ENCODE measurements at places on chromosomes 4 and X.

DNA sequence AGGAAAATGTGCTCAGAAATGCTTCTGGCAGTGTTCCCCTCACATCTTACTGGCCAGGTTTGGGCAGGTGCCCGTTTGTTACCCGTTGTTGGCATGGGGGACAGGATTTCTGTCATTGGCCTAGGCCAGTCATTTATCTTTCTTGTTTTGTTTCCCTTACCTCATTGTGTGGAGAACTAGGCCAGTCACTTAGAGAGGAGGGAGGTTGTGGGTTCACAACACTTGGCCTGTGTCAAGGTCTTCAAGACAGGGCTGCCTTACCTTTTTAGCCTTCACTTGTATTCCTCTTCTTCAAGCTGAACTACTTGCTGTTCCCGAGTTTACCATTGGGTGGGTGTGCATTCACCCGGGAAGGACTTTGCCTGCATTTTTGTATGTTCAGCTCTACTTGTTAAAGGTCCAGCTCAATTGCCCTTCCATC is 17.7 kb downstream of the SNX25 start:
- DNase-seq = no peak

DNA sequence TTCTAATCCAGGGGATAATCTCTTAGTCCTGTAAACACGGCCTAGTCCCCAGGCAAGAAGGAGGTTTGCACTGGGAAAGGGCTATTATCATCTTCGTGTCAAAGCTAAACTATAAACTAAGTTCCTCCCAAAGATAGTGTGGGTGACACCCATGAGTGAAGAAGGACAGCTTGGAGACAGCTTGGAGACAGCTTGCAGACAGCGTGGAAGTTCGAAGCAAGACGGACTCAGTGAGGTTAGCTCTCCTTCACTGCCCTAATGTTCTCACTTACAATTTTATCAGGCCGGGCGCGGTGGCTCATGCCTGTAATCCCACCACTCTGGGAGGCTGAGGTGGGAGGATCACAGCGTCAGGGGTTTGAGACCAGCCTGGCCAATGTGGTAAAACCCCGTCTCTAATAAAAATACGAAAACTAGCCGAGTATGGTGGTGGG is 19.2 kb upstream of the PLCXD1 start:
- no peak for DNase-seq

GRCh38 chr4:128241425-128241913 is 46.1 kb downstream of the PGRMC2 start:
- DNase-seq = no peak

- no peak for DNase-seq
Observed at GRCh38 chr4:1492651-1493539, 86.7 kb upstream of the NKX1-1 start.

DNA sequence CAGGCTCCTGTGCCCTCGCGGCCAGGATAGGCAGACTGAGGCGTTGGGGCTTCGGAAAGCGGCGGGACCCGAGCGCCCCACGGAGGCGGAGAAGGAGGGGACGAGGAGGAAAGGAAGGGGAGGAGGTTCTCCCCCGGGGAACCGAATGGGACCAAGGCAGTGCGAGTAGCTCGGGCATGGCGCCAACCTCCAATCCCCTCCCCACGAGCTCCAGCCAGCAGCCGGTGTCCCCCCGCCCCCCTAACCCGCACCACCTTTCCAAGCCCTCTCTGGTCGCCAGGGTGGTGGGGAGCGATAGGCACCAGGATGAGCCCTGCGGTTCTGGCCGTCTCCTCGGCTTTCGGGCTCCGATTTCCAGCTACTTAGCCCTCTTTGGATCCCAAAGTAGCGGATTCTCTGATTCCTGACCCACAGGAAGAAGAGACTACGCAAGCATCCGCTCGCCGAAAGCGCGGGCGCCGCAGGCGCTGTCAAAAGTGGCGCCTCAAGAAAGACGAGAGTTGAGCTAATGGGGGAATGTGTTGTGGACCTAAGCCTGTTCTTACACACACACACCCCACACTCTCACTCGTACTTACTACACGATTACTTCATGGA is 15.2 kb upstream of the ZIC3 start:
- DNase-seq = no peak

- DNase-seq = no peak
Observed at GRCh38 chr4:76781698-76782595, 116.0 kb downstream of the SOWAHB start.

- DNase-seq = no peak
Observed at GRCh38 chrX:20479896-20480295, 213.2 kb upstream of the RPS6KA3 start.

- no peak for DNase-seq
Observed at GRCh38 chr4:40363945-40364344, 28.8 kb downstream of the CHRNA9 start.

Data from stimulated activated CD8-positive, alpha-beta memory T cell treated with anti-CD3 and anti-CD28 coated beads, Interleukin-2, amount 100 ng/mL, for 48 hours (primary cell).